ENCODE measurements at places on chromosomes 7 and 10.

GRCh38 chr10:50453940-50454339 lies 169.8 kb downstream of the SGMS1 start:
- DNase-seq: no peak

- DNase-seq: no peak
Measured at GRCh38 chr7:130293521-130293920, 560 bp downstream of the CPA4 start.

- peak; percentile 26 for DNase-seq
Measured at GRCh38 chr7:75993689-75994387, 557 bp downstream of the TMEM120A start.

GRCh38 chr10:8137272-8137681 lies 82.8 kb downstream of the GATA3 start:
- peak; percentile 39 for DNase-seq

DNA sequence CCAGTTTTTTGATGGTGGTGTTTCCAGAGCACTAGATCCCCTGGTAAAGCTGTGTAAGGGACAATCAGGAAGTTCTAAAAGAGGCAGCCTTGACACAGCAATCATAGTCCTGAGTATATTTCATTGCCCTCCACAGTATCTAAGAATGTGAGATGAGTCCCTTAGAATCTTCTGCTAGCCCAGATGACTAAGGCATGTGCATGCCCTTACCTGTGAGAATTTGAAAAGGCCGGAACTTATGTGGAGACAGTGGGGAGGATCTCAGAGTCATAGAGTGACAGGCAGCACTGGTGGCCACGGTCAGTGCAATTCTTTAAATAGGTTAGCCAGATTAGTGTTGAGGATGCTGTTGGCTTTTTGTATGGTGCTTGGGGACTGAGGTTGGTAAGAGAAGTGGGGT lies 361.4 kb upstream of the VSTM2A start:
- no peak for DNase-seq

- DNase-seq: no peak
Measured at GRCh38 chr10:125953778-125954385, 57.5 kb downstream of the FANK1 start.

GRCh38 chr7:121561717-121562116 lies 165.6 kb upstream of the FAM3C start:
- DNase-seq: no peak

- DNase-seq: no peak
Measured at GRCh38 chr10:61138708-61139591, 195.0 kb upstream of the RHOBTB1 start.

DNA sequence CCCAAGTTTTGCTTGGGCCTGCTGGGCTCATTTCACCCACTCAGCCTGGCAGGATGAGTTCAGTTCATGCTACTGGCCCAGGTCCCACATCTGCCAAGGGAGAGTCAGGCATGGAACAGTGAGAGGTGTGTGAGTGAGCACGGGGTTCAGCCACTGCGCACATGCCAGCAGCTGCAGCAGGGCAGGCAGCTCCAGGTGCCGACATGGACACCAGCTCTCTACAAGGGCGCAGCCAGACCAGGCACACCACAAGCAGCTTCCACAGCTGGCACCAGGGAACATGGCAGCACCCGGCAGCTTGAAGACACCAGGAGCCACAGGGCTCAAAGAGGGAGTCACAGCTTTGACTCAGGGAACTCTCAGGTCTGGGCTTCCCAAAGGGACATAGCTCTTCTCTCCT lies 938.0 kb downstream of the SORCS3 start:
- DNase-seq: no peak

DNA sequence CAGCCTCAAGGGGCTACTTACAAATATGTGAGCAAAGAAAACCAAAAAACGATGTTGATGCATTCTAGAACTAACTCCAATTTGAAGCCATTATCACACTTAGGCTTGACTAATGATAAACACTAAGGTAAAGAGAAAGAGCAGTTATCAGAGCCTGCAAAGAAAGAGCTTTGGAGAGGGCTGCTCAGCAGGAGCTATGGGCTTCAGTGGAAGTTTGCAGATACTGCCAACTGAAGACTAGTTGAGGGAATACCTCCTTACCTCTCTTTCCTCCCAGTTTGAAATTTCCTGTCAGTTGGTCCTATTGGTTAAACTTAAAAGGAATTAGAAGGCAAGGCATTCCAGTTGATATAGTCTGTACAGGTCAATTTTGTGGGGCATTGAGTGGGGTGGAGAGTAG lies 498.1 kb upstream of the POT1 start:
- DNase-seq: no peak

DNA sequence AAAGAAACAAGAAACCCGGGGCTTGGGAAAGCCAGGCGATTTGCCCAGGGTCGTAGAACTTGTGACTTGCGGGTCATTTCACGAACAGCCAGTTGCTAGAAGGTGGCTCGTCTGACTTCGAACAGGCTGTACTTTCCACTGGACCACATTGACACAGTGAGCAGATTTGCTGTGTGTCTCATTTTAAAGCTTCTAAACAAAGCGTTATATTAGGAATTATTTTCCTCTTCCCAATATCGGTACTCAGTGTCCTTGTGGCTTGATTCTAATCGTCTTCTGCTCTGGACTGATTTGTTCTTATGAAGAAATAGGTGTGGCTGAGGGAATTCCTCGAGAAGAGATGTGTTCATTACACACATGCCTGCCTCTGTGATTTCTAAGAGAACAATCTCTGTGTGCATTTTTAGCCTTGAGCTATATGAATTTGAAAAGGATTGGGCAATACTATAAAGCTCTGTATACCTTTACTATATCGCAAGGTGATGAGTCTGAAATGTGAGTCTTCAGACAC lies 150.0 kb upstream of the PRR15 start:
- no peak for DNase-seq

GRCh38 chr10:30784897-30785605 lies 155.5 kb upstream of the LYZL2 start:
- DNase-seq: peak; percentile 43

- no peak for DNase-seq
Measured at GRCh38 chr10:62019013-62019684, 117.7 kb downstream of the ARID5B start.

DNA sequence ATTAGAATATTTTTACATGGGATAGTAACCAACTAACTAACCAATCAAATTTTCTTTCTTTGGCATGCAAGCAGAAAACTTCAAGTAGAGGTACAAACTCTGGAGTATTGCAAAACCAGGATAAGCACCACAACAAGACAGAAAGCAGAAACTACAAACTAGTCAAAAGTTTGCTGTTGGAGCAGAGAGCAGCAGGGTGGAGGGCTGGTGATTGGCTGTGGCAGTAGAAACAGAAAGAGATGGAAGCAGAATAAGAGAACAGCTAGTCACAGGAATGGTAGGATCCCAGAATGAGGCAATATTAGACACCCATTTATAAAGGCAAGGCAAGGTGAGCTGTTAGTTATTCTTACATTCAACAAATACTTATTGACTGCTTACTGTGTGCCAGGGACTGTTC lies 6.8 kb upstream of the MACC1 start:
- DNase-seq: no peak

GRCh38 chr7:153943457-153943856 lies 108.7 kb upstream of the DPP6 start:
- no peak for DNase-seq

GRCh38 chr10:78752221-78752620 lies 316.5 kb upstream of the ZMIZ1 start:
- DNase-seq: no peak

GRCh38 chr7:44966731-44967538 lies 11.9 kb downstream of the MYO1G start:
- DNase-seq: no peak

DNA sequence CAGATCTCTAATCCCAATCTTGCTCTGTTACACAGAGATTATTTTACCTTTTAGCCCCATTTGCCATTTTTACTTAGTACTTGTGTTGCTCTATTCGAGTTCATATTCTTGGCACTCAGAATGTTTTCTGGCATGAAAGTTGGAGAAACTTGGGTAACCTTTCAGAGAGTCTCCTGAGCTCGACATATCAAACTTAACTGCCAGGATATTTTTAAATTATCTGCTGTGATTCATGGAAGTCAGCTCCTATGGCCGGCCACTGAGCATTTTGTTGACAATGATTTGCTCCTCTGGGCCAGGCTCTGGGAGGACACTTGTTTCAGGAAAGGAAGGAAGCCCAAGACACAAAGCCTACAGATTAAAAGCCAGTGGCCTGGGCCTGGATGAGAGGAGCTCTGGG lies 396.7 kb downstream of the TNS3 start:
- no peak for DNase-seq

DNA sequence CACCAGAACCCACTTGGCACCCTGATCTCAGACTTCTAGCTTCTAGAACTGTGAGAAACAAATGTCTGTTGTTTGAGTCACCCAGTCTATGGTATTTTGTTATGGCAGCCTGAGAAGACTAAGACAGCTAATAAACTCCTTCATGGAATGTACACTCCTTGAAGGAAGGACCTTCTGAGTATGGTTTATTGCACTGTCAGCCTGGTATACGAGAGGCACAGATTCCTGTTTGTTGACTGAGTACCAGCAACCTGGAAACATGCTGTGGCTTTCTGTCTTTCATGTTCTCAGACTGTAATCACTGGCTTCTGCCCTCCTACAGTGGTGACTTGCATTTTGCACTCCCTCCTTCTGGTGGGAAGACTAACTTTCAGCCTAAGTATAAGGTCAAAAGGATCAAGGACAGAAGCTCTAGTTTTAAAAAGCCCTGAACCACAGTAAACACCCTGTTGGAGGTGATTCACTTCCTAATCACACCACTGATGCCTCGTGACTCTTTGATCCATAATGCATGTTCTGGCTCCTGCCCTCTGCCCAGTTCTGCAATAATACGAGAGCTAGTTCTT lies 319.0 kb upstream of the NPSR1 start:
- no peak for DNase-seq

GRCh38 chr7:9507290-9507689 lies 1073.9 kb downstream of the NXPH1 start:
- DNase-seq: no peak

DNA sequence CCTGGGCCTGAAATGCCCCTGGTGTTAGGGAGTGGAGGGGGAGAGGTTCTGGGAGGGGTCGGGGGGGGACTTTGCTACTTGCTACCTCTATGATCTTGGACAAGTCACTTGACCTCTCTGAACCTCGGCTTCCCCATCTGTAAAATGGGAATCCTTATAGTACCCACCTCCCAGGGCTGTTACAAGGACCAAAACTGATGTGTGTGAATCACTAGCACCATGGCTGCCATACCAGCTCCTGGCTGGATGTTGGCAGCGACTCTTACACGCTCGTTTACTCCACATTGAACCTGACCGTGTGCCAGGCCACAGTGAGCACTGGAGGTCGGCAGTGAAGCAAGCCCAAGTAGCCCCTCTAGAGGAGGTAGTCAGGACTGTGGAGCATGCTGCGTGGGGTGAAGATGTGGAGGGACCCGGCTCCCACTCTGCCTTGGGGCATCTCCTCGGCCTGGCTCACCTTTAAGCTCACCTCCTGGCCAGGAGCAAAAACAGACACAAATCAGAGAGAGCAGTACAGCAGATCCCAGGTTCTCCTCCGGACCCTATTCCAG lies 28.9 kb downstream of the PPIF start:
- DNase-seq: no peak

- no peak for DNase-seq
Measured at GRCh38 chr10:86375204-86375603, 8.6 kb upstream of the GRID1 start.

- DNase-seq: no peak
Measured at GRCh38 chr10:58807629-58808022, 295.0 kb downstream of the BICC1 start.

DNA sequence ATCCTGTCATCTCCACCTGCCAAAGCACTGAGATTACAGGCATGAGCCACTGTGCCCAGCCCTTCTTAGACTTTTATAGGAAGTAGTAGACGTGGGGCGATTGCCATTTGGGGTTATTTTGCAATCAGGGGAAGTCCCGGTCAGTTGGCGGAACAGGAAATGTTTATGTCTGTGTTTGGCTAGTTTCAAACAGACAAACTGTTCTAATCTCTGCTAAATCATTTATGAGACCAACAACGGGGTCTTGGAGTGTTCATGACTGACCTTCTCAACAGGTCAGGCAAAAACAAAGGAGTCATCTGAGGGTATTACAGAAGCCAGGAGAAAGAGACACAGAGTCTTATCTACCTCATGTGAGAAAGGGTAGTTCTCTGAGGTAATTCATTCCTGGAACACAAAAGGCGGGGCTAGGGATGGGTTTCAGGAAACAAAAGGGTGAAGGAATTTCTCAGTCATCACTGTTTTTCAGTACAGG lies 6.6 kb upstream of the TPK1 start:
- no peak for DNase-seq

DNA sequence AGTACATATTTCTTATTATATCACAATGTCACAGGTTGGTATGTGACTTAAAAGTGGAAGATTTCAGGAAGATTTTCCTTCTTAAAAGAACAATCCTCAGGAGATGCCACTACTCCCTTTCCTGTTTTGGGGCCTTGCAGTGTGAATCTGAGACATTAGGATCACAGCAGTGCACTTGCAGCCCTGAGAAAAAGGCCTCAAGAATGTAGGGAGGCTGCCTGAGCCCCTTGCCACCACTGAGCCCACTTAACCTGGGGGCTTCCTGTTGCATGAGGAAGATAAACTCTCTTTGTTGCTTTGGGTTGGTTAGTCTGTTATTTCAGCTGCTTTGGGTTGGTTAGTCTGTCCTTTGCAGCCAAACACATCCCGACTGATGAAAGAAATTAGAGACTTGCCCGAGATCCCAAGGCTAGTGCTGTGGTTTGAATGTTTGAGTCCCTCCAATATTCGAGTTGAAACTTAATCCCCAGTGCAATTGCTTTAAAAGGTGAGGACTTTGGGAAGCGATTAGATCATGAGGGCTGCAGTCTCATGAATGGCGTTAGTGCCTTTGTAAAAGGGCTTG lies 151.3 kb upstream of the SP4 start:
- no peak for DNase-seq

- no peak for DNase-seq
Measured at GRCh38 chr10:77592946-77593636, 44.5 kb downstream of the KCNMA1 start.

DNA sequence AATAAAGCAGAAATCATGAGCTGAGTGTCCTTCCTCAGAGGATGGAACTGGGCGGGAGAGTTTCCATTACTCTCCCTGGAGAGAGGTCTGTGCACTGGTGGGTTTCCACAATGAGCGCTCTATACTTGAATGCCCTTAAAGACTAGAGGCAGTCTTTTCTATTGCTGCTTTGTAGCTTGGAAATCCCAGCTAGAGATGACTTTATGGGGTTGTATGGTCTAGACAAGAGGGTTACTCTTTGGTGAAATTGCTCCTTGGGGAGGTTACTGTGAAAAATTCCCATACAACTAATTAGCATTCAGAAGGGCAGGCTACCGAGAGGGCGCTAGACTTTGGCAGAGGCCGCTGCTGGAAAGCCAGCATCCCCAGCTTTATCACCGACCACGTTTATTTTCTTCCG lies 136.8 kb downstream of the TAX1BP1 start:
- DNase-seq: no peak

DNA sequence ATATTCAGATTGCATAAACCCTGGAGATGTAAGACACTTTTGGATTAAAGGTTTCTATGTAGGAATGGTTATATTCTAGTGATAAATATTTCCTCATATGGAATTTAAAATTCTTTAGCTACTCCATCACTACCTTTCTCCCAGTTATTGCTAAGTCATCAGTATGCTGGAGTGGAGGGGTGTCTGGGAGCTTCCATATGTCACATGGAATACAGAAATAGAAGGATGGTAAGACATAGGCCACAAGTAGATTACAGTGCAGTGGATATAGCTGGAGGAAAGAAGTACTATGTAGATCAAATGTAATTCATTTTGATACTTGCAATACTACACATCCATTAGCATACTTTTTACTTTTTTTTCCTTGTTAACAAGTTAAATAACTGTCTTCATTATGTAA lies 428.4 kb downstream of the ARL4A start:
- no peak for DNase-seq

Measured in CD4-positive, alpha-beta T cell treated with Interleukin-6 for 4 hours (primary cell).